ENCODE measurements at places on chromosomes 16 and 17. TPM values are rescaled to one million over a fixed set of nuclear protein-coding genes. Genes with fewer than 3 reads are reported as not detected.
A peak's percentile ranks its signal among the peaks of the same experiment; 100 is the strongest.

GRCh38 chr16:70594569-70594968 is 51.8 kb upstream of the IL34 start:
- no peak for DNase-seq

Gene CACNA1G
- total RNA-seq, result 0.21 TPM

Gene PMM2
- 44.3 TPM for total RNA-seq

Gene PRSS21
- total RNA-seq, result not detected

Gene SLC46A1
- total RNA-seq, result 6.6 TPM

Gene HS3ST3A1
- total RNA-seq, result 35.4 TPM

- peak; percentile 21 for DNase-seq
Measured at GRCh38 chr16:80852261-80852872, 48.0 kb upstream of the CDYL2 start.

GRCh38 chr16:29737713-29738112 is 8.1 kb downstream of the C16orf54 start:
- DNase-seq, result no peak

DNA sequence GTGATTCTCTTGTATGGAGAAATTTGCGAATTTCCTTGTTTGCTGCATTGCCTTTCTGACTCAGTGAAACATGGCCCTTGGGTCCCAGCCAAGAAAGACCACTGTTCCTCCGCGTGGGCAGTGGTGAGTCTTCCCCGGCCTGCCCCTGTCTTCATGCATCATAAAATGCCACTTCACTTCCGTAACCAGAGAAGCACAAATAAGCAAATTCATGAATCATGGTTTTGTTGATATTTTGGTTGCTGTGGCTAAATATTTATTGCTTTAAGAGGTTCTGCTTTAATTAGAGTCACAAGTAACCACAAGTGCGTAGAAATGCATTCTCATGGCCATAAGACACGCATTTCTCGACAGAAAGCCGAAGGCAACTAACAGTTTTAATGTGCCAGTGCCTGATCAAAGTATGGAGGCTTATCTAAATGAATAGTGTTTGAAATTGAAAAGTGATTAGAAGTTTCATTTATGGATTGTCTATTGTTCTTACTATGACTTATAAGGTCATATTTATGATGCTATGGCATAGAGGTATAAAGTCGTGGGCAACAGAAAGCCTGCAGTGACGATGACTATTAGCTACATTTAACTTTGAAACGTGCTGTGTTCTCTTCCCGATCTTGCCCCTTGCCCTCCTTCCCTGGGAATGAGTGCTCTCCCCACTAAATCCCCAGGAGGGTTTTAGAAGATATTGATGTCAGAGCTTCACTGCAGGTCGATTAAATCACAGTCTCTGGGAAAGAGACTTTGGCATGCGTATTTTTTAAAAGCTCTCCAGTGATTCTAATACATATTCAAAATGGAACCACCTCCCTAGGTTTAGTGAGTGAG is 76.0 kb downstream of the WIPI1 start:
- peak; percentile 98 for DNase-seq

GRCh38 chr17:67246653-67247415 is 1.8 kb upstream of the HELZ start:
- DNase-seq, result peak; percentile 43

- no peak for DNase-seq
Measured at GRCh38 chr17:55478971-55479370, 32.3 kb downstream of the SMIM36 start.

GRCh38 chr16:50509521-50510341 is 38.5 kb upstream of the NKD1 start:
- no peak for DNase-seq

Gene GRAP
- 0.18 TPM for total RNA-seq

DNA sequence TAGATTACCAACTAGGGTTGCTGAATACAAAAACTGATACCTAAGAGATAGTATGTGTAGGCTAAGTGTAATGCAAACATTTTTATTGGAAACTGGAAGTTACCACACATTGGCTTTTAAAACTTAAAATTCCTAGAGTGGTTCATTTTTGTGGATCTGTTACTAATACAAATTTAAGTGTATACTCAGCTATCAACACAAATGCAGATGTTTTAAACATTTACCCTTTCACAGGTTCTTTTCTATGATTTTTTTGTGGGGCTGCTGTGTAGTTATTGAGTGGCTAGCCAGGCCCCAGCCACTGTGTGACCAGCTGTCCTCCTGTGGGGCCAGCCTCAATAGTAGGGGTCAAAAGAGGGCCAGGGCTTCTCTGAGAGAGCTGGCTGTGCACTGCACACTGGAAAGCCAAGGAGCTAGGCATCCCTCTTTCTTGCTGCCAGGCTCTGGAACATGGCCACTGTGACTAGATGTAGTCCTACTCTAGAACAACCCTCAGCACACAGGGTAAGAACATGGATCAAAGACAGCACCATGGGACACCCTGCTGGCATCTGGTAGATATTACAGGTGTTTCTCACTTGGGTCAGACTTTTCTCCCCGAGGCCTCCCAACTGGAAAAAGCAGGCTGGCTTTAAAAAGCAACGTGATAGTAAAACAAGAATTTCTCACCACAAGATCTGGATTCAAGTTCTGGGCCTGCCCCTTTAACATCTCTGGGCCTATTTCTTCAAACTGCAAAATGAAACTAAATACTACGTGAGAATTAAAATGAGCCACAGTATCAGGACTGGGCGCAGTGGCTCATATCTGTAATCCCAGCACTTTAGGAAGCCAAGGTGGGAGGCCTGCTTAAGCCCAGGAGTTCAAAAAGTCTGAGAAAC is 7.3 kb upstream of the VEZF1 start:
- DNase-seq, result peak; percentile 77

DNA sequence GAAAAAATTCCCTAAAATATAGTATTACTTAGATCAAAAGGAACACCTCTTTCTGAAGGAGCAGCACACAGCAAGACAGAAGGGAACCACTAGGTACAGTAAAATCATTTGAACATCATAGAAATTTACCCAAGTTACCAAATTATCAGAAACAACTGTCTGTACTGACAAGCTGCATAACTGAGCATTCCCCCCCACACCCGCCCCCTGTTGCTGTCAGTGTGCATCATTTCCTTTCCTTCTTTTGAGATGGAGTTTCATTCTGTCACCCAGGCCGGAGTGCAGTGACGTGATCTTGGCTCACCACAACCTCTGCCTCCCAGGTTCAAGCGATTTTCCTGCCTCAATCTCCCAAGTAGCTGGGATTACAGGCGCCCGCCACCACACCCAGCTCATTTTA is 120.7 kb downstream of the TRIM37 start:
- DNase-seq, result no peak

GRCh38 chr16:81457326-81458133 is 12.9 kb downstream of the CMIP start:
- DNase-seq, result peak; percentile 53

DNA sequence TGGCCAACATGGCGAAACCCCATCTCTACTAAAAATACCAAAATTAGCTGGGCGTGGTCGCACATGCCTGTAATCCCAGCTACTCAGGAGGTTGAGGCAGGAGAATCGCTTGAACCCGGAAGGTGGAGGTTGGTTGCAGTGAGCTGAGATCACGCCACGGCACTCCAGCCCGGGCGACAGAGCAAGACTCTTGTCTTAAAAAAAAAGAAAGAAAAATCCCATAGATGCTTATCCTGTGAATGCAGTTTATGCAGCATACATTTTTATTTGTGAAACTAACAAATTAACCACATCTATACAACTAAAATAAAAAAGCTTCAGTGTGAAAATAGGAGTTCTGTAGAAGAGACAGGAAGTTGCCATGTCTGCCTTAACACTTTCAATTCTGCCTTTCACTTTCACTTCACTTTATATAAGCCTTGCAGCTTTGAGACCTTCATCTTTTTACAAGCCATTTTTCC is 7.1 kb downstream of the IGSF6 start:
- DNase-seq, result no peak

Gene SRCIN1
- total RNA-seq, result 0.10 TPM

Gene KRT16
- total RNA-seq, result 0.68 TPM

GRCh38 chr16:8953064-8953463 is 10.6 kb downstream of the USP7 start:
- no peak for DNase-seq

Gene CA10
- total RNA-seq, result not detected

GRCh38 chr16:79008869-79009179 is 591.7 kb downstream of the MAF start:
- no peak for DNase-seq

DNA sequence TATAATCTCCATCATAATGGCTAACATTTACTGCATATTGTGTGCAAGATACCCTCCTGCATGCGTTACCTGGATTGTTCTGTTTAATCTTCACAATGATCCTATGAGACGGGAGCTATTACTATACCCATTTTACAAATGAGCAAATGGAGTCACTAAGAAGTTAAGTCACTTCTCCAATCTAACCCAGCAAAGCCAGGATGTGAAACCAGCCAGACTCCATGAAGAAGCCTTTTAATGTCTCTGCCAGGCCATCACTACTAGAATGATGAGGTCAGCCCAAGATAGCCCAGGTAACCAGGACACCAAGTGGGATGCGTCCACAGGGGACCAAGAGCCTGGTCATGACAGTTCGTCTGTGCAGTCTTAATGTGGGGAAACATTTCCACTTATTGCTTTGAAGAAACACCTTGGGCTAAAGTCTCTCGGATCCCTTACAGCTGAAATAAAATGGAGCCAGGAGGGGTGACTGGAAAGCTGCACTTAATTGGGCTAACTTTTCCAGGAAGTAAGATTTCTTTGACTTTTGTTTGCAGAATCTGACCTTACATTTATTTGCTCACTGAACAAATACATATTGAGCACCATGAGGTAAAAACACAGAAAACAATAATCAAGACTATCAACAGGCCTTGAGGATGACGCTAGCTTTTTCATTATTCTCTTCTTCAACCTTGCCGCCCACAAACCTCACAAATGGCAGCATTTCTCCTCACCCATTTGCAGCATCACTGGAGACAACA is 926 bp upstream of the SHCBP1 start:
- no peak for DNase-seq
